Hippocampal formation (tissue), 2 donors: ENCODE measurements at places on chromosomes 1 and 21.

DNA sequence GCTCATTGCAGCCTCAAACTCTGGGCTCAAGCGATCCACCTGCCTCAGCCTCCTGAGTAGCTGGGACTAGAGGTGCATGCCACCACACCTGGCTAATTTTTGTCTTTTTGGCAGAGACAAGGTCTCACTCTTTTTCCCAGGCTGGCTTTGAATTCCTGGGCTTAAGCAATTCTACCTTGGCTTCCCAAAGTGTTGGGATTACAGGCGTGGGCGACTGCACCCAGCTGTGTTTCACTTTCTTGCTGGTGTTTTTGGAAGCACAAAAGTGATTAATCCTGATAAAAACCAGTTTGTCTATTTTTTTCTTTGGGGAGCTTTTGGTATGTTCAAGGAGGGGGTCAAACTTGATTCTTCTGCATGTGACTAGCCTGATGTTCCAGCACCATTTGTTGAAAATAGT lies 19.3 kb downstream of the RNF11 start:
- DNase-seq: no peak

- DNase-seq: no peak
Measured at GRCh38 chr1:43294761-43295160, 6.0 kb upstream of the TIE1 start.

GRCh38 chr21:43703035-43703880 lies 15.7 kb upstream of the PDXK start:
- no peak for DNase-seq

DNA sequence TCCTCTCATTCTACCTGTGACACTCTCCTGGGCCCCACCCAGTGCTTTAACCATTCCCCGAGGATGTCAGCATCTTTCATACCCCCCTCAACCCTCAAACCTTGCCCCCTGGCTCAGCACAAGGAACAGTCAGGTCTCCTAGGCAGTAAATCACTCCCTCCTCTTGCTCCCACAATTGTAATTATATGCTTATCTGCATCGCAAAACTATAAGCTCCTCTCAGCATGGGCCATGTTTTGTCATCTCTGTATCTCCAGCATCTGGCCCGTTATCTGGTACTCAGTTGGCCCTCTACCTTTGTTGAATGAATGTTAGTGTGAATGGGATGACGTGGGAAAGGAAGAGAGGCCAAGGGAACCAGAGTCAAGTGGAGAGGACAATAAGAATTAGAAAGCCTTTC lies 2.8 kb upstream of the ELOVL1 start:
- no peak for DNase-seq

GRCh38 chr21:21324297-21324696 lies 326.1 kb downstream of the NCAM2 start:
- no peak for DNase-seq

- DNase-seq: no peak
Measured at GRCh38 chr1:156865258-156865657, 4.6 kb downstream of the NTRK1 start.

- DNase-seq: no peak
Measured at GRCh38 chr1:34845131-34845901, 14.2 kb downstream of the SMIM12 start.

DNA sequence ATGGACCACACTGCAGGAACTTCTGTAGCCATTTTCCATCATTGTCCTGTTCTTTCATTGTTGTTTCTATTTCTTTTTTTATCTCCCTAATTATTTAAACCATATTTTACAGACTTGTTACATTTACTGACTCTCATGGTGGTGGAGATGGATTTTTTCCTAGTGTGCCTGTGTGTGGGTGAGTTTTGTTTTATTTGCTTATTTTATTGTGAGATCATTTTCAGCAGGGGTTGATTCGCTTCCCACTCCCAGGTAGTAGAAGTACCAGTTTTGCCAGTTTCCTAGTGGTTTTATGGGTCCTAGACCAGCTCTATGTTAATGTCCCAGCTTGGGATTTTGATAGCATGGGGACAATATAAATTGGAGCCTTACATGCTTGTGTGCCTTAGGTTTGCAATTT lies 80.0 kb upstream of the BACH1 start:
- no peak for DNase-seq

- no peak for DNase-seq
Measured at GRCh38 chr1:58769809-58770320, 14.0 kb downstream of the JUN start.

GRCh38 chr1:81111818-81112217 lies 688.9 kb upstream of the ADGRL2 start:
- DNase-seq: no peak

DNA sequence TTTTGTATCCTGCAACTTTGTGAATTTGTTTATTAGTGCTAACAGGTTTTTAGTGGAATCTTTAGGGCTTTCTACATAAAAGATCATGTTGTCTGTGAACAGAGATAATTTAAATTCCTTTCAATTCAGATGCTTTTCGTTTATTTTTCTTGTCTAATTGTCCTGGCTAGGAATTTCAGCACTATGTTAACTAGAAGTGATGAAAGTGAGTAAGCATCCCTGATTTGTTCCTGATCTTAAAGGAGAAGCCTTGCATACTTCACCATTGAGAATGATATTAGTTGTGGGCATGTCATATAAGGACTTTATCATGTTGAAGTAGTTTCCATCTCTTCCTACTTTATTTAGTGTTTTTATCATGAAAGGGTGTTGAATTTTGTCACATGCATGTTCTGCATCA lies 23.6 kb upstream of the TRIM67 start:
- no peak for DNase-seq

GRCh38 chr1:59366346-59366745 lies 69.5 kb downstream of the FGGY start:
- no peak for DNase-seq

DNA sequence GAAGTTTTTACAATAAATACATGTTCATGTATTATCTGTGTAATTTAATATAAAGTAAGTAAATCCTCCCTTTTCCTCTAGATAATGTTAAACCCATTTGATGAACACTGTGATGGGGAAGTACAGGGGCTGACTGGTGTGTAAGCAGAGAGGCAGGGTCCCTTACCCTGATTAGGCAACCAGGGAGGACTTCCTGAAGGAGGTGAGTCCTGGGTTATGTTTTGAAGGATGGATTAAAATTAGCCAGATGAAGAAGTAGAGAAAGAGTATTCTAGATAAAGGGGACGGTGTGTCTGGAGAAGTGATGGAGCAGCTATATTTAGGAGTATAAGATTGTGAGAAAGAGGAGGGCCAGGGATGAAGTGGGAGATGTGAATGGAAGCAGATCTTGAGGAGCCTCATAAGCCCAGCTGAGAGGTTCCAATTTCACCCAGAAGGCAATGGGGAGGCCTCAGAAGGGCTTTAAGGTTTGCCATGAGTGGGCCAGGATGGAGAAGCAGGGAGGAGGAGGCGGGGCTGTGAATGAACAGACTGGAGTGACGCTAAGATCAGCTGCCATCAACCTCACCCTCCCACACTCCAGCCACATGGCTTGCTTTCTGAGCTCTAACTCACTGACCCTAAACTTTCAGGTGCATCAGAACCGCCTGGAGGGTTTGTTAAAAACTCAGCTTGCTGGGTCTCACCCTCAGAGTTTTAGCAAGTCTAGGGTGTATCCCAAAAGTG lies 30.9 kb upstream of the ID3 start:
- DNase-seq: no peak

- DNase-seq: no peak
Measured at GRCh38 chr1:43313771-43314170, 13.0 kb downstream of the TIE1 start.

GRCh38 chr1:58065520-58065919 lies 481.0 kb downstream of the OMA1 start:
- DNase-seq: no peak

GRCh38 chr1:243746751-243747150 lies 103.3 kb downstream of the AKT3 start:
- no peak for DNase-seq

DNA sequence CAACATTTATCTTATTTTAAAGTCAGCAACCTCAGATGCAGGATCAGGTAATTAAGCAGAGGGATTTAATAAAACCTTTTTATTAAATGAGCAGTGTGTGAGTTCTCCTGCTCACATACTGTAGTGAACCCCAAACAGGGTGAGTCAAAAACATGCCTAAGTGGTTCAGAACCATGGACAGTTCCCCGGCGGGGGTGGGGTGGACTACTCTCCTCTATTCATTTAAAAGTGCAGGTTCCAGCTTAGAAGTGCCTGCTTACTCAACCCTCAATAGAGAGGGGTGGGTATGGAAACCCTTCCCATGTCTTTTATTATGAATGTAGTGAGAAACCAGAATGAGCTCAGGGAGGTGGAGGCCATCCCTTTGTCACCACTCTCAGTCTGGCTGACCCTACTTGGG lies 397.9 kb downstream of the HHAT start:
- no peak for DNase-seq

DNA sequence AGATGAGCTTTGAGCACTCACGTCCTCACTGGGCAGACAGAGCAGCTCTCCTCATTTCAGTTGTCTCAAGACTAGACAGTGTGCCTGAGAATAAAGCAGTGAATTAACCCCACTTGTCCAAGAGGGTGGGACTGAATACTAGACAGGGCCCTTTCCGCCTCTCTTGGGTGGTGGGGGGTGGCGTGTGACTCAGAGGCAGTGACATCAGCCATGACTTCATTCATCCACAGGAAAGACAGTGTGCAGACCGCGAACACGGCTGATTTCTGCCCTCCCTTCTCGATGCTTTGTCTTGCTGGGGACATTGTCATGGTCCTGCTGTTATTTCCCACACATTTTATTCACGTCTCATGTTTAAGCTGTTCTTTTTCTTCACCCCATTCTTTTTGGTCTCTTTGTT lies 64.9 kb downstream of the FGGY start:
- no peak for DNase-seq

DNA sequence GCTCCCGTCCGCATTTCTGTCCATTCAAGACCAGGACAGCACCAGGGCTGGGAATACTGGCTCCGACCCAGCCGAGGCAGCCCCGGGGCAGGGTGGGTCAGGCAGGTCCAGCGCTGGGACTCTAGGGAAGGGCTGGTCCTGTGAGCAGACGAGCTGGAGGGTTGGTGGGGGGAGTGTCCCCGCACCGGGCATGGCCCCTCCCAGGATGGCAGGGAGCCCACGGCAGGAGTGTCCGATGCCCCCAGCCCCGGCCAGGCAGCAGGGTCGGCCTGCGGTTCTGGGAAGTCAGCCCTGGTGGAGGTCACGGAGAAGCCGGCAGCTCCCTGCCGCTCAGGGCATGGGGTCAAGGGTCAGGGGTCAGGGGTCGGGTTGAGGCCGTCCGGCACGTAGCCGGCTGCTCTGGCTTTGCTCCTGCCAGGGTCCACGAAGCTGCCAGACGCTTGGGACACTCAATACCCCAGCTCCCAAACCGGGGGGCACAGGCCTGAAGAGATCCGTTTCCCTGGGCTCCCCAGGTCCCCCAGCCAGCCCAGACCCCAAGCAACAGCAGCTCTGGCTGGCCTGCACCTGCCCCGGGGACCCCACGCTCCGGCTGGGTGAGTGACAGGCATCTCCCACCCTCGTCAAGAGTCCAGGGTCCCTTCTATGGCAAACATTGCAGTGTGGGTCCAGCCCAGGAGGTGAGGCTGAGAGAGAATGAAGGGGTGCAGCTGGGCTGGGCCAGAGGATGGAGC lies 6.7 kb downstream of the C1QTNF12 start:
- no peak for DNase-seq

- DNase-seq: no peak
Measured at GRCh38 chr1:4563586-4563985, 90.8 kb upstream of the AJAP1 start.
